ENCODE measurements at places on chromosomes 2 and 18.

- DNase-seq = no peak
These were observed 17.1 kb downstream of the GYPC start for GRCh38 chr2:126672980-126673605.

DNA sequence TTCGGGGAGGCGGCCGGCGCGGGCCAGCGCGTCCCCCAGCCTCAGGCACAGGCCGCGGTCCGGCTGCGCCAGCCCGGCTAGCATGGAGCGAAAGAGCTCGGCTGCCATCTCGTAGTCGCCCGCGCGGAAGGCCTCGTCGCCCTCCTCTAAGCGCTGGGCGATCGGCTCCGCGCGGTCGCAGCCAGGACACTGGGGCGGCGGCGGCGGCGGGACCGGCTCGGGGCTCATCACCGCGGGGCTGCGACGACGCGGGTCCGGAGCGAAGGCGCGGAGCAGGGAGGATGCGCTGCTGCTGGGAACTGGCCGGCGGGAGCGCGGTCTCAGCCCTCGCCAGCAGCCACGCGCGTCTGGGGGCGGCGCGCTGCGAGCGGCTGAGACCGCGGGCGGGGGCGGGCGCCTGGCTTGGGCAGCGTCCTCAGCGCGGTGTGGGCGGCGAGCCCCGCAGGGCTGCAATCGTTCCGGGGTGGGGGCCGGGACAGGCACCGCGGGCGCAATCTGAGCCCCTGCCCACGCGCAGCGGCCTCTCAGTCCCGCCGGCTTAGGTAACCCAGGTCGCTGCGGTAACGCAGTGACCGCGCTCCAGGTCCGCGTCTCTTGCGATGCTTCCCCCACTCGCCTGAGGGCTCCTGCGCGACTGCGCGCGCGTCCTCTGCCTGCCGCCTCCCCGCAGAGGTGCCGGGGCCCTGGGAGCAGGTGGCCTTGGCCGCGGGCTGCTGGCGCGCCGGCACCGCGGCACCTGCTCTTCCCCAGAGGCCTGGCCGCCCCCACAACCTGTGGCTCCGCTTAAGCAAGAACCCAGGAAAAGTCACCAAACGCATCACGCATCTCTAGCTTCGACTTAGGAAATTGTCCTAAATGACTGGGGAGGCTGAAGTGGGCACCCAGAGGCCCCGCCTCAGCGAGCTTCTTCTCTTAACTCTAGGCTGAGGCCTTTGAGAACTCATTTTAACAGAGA, at the start of gene LONRF2:
TSS of gene LONRF2 (minus strand) at position 636 of the 955 bp plus-strand sequence. CDS start at position 228, 408 bp downstream.
- DNase-seq = no peak

GRCh38 chr2:2899826-2900225, 477.8 kb downstream of the EIPR1 start:
- no peak for DNase-seq

- no peak for DNase-seq
These were observed 22.3 kb upstream of the ST3GAL5 start for GRCh38 chr2:85911097-85911496.

DNA sequence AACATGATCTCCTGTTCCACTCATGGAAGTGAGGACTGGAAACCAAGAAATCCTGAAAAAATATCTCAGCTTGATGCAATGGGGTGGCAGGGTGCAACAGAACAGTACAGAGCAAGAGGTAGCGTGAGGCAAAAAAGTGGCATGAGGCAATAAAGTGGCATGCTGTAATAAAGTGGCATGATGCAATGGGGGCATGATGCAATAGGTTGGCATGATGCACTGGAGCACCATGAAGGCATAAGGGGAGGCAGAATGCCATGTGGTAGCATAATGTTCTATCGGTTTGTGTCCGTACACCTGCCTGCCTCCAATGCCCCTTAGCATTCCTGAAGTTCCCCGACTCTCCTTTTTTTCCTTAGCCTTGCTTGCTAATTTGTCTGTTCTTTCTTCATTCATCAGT, 648.4 kb downstream of the TMEM182 start:
- no peak for DNase-seq

DNA sequence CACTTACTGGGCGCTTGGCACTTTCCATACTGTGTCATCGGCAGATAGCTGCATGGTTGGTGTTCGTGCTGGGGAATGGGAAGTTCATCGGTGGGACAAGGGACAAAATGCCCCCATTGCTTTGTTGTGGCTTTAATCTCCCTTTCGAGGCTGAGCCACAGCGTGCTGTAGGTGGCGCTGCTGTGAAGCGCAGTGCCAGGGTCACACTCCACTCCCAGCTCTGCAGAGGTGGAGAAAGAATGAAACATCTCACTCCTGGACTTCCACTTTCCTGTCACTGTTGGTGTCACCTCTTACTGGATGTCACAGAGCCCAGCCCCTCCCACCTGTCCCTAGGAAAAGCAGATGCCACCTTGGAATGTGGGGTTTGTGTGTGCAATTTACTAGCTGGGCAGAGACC, 8.7 kb downstream of the TYMS start:
- no peak for DNase-seq

DNA sequence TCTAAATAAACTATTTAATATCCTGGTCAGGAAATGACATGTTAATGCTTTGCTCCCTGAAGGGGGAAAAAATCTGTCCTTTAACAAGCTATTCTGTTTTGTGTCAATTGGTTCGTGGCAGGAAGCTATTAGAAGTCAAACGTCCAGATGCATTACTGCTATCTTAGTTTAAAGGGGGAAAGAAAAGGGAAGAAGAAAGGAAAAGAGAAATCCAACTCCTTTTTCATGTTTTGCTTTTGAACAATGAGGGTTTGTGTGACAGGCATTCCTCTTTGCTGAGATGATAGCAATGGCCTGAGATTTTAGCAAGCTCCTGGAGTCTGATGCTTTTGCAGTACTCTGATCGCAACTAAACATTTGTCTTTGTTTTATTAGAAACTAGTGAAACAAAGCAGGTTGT, 24.6 kb downstream of the TRIB2 start:
- no peak for DNase-seq

- DNase-seq = no peak
These were observed 199.5 kb downstream of the NDUFA10 start for GRCh38 chr2:239825705-239825979.

DNA sequence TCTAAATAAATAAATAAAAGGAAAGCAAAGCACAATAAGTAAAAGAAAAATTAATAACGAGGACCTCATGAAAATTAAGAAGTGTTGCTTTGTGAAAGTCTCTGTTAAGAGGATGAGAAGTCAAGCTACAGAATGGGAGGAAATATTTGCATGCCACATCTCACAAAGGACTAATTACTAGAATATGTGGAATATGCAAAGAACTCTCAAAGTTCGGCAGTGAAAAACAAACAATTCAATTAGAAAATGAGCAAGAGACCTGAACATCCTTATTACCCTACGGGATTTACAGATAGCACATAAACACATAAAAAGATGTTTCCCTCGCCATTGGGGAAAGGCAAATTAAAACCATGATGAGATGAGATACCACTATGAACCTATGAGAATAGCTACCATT, 23.3 kb downstream of the CYP26B1 start:
- DNase-seq = no peak

- DNase-seq = no peak
These were observed 131.4 kb downstream of the STRN start for GRCh38 chr2:36834731-36835524.
